CD8-positive, alpha-beta memory T cell (primary cell): ENCODE measurements at places on chromosomes 5 and 9.
A peak's percentile ranks its signal among the peaks of the same experiment; 100 is the strongest.

- DNase-seq, result no peak
These were observed 144.6 kb downstream of the CACNA1B start for GRCh38 chr9:138022121-138022741.

- DNase-seq, result no peak
These were observed 192.7 kb downstream of the GNA14 start for GRCh38 chr9:77455312-77455927.

DNA sequence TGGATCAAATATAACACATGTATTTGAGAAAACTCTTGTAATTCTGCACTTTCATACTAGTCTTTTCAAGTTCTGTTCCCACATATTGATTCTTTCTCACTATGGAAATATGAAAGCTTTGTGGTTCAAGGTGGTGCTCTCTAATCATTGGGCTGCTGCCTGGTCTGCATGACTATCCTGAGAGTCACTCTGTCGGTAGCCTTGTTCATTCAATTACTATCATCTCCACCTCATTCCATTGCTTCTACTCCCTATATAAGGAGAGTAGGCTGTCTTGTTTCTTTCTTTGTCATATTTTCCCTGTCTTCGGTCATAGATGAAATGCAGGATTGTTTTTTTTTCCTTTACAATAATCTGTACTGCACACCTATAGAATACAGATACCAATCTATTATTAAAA is 341.4 kb upstream of the ACTBL2 start:
- no peak for DNase-seq

GRCh38 chr9:30039712-30040111 is 2344.7 kb upstream of the ACO1 start:
- no peak for DNase-seq

DNA sequence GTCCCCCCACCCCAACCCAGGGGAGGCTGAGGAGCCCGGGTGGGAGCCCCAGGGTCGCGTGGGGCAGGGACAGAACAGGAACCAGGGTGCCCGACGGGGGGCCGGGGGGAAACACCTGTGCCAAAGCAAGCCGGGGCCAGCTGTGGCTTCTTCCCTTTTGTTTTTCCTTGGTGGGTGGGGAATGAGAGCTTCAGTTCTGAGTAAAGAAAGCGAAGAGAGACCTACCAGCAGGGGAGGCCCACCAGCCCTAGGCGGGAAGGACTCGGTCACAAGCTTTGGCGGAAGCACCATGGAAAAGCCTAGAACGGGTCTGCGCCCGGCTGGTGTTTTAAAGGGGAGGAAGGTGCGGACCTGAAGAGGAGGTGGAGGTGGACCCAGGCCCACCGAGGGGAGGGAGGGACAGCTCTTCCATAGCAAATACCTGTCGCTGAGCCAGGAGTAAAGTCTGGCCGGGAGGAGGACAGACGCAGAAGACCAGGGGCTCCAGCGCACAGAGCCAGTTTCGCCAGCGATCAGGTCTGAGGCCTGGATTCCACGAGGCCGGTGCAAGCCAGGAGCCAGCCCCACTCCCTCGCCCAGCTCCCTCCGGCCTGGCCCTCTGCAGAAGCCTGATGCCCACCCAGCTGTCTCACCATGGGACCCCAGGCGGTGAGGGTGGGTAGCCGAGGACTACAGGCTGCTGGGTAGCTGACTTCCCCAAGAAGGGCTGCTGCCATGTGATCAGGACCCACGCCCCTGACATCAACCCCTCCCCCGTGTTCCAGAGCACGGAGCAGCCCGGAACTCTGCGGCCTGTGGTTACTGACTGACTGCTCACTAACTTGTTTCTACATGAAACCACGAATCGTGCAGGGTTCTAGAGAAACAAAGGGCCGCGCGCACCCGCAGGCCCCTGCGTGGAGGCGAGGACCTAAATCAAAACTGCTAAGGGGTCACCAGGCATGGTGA is 849 bp upstream of the MGAT1 start:
- peak; percentile 86 for DNase-seq

GRCh38 chr9:132744881-132745755 is 74.9 kb downstream of the GTF3C4 start:
- DNase-seq, result no peak

DNA sequence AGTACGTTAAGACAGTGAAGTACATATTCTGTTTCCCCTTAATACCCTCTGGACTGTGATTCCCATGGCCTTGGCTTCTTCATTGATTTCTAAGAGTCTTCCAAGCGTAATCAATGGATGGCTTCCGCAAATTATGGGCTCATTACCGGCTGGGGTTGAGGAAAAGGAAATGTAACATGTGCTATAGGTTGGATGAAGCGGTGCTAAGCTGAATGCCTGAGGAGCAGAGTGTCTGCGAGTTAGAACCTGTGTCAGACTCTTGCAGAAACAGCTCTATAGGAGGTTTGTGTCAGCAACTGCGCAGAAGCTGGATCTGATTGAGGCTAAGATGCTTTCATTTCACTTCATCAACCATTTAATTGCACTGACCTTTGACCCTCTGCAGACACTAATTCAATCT is 114.3 kb upstream of the CDH18 start:
- DNase-seq, result no peak

GRCh38 chr5:112203229-112203628 is 215.8 kb downstream of the EPB41L4A start:
- no peak for DNase-seq

GRCh38 chr9:88174324-88174723 is 36.0 kb upstream of the SPATA31C2 start:
- DNase-seq, result no peak

- no peak for DNase-seq
These were observed 16.9 kb downstream of the SH2D3C start for GRCh38 chr9:127761491-127761956.

DNA sequence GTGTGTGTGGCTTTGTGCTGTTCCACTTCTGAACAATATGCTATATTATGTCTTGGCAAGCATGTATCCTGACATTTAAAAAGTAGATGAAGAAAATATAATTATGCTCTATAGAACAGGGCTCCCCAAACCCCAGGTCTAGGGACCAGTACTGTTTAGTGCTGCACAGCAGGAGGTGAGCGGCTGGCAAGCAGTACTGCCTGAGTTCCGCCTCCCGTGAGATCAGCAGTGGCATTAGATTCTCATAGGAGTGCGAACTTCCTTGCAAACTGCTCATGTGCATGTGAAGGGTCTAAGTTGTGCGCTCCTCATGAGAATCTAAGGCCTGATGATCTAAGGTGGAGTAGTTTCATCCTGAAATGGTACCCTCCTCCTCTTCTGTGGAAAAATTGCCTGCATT is 979.1 kb upstream of the CTNND2 start:
- DNase-seq, result no peak

- DNase-seq, result no peak
These were observed 195.9 kb downstream of the RFK start for GRCh38 chr9:76198336-76198735.

- DNase-seq, result no peak
These were observed 4.3 kb downstream of the CSNK1A1 start for GRCh38 chr5:149546974-149547373.

DNA sequence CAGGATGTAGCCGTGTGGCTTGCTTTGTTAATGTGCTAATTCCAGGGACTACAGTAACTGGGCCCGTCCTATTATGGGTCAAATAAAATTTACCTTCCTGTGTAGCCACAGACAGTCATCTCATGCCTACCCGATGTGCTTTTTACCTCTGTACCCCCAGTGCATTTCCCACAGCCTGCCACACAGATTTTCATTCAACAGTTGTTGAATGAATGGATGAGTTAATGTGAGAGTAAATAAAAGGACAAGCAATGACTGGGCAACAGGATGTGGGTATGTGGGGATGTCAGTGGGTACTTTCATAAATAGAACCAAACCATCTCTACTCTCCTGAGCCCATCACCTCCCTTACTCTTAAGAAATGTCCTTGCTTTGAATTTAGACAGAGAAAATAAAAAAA is 441.2 kb upstream of the ZNF462 start:
- no peak for DNase-seq

- no peak for DNase-seq
These were observed 90.9 kb upstream of the BOD1 start for GRCh38 chr5:173707392-173707791.

- no peak for DNase-seq
These were observed 131.7 kb downstream of the DAB2IP start for GRCh38 chr9:121783111-121783510.

DNA sequence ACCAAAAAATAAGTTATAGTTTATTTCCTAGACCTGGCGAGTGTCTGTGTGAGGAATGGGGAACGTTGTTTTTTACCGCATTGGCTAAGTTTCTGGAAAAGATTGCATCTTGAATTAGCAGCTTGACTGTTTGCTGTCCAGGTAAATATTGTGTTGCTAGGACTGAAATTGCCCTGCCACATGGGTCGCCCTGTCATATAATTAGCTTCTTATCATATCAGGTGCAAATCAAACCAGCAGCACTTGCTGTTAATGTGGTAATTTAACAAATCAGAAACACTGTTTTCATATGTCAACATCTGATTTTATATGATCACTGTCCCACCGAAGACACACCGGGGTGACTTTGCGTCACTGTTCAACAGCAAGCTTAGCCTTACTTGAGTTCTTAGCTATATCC is 63.7 kb upstream of the ZNF622 start:
- no peak for DNase-seq

GRCh38 chr5:31942546-31942945 is 231.6 kb downstream of the GOLPH3 start:
- no peak for DNase-seq

- no peak for DNase-seq
These were observed 68.5 kb downstream of the KIAA1958 start for GRCh38 chr9:112555101-112555643.

DNA sequence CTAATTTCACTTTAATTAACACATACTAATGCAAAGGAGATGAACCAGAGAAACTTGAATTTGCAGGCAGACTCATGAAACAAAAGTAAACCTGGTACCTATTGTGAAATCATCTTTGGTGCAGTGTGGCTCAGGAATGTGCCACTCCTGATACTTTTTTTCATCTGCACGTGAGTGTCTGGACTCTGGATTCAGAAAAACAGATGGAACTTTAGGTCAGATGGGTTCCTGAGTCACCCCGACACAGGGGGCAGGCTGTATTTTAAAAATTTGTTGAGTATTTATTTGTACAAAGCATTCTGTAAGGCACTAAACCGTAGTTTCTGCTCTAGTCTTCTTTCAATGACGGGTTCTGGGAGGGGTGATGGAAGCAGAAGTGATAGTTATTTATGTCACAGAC is 52.2 kb upstream of the TUT7 start:
- no peak for DNase-seq

- no peak for DNase-seq
These were observed 204.2 kb upstream of the PTGER4 start for GRCh38 chr5:40475561-40475960.

DNA sequence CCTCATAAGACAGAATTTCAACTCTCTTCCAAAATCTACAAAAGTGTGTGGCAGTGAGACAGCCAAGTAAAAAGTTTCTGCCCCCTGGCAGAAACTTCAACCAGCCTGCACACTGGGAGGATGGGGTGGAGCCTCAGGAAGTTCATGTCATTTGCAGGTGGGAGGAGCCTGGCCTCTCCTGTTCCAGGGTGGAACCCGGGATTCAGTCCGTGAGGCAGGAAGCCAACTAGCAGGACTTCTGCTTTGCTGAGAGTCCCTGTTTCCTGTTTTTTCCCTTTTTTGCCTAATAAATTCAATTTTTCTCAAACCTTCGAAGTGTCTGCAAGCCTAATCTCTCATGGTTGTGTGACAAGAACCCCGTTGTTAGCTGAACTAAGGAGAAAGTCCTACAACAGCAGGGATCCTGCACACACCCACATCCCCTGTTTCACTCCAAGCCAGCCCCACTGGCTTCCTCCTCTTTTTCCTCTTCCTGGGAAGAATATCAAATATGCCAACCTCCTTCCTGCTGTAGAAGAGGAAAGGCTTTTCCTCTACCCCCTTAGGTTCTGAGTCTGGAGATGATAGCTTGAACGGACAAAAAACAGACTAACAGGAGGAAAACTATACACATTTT is 69.3 kb downstream of the ALDH7A1 start:
- DNase-seq, result no peak

DNA sequence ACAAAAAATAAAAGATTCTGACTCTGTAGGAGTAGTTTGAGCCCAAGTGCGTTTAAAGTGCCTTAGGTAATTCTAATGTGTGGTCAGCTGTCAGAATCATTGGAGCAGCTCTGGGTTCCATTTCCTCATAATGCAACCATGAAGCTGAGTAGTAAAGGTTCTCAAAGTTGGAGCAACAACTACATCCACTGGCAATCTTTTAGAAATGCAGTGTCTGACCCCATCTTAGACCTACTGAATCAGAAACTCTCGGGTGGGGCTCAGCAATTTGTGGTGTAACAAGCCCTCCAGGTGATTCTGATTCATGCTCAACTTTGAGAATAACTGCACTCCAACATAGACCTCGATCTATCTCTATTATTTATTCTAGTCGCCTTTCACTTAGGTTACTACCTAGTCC is 7.6 kb upstream of the ALDH1A1 start:
- DNase-seq, result no peak

DNA sequence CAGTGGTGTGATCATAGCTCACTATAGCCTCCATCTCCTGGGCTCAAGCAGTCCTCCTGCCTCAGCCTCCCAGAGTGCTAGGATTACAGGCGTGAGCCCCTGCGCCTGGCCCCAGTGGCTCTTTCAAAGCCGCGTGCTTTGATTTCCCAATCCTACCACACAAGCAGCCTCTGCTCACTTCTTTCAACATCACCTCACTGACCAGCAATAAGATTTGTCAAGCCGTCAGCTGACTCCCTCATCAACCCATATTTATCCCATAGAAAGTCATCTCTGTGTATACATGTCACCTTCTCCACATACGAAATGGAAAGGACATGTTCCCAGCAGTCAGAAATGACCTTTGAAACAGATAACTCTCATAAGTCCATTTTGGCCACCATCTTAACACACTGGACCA is 26.0 kb downstream of the SLC31A2 start:
- no peak for DNase-seq

- no peak for DNase-seq
These were observed 390.4 kb upstream of the CDH6 start for GRCh38 chr5:30802961-30803705.

- no peak for DNase-seq
These were observed 72.7 kb upstream of the NREP start for GRCh38 chr5:111829701-111830100.

- no peak for DNase-seq
These were observed 59.6 kb upstream of the LIFR start for GRCh38 chr5:38615981-38616451.

DNA sequence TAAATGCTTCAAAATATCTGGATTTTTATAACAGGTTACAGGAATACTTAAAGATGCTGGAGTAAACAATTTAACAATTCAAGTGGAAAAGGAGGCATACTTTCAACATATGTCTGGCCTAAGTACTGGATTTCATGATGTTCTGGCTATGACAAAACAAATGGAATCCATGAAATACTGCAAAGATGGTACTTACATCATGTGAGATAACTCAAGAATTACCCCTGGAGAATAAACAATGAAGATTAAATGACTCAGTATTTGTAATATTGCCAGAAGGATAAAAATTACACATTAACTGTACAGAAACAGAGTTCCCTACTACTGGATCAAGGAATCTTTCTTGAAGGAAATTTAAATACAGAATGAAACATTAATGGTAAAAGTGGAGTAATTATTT is 35.6 kb downstream of the SLC30A5 start:
- DNase-seq, result no peak

- peak; percentile 61 for DNase-seq
These were observed 160.7 kb downstream of the PAX5 start for GRCh38 chr9:36873247-36873875.
